KBM-7 (cell line): ENCODE measurements at places on chromosomes 4 and X.

DNA sequence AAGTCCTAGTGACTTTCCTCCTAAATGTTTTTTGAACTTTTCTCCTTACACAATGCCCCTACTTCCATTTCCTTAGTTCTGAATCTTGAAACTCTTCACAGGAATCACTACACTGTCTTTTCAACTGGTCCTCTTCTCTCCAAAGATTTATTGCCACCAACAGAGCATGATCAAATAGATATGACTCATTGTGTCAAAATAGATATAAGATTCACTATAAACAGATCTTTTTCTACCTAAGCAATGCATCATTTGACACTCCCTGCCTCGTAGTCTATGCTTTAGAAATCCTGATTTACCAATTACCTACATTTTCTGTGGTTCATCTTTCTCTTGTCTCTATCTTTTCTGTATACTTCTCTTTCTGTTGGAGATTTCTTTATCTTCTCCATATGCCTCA lies 789.6 kb upstream of the SLIT2 start:
- no peak for DNase-seq

GRCh38 chr4:185399466-185399865 lies 2.8 kb downstream of the ANKRD37 start:
- no peak for DNase-seq

- no peak for DNase-seq
Measured at GRCh38 chr4:124953486-124953885, 241.0 kb upstream of the ANKRD50 start.

DNA sequence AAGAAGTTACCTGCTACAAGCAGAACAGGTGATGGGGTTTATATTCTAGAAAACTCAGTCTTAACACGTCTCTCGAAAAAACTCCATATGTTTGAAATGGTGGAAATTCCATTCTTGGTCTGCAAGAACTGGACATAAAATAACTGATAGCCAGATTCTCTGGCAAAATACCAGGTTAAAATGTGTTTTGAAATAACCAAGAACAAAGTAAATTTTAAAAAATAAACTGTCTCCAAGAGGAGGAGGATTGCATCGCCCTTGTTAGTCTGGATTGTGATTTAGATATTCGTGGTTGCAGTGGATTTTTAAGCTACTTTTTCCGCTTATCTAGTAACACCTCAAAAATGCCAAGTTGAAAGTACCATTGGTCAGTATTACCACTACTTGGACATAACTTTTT lies 40.8 kb downstream of the CENPU start:
- no peak for DNase-seq

GRCh38 chr4:68176500-68176899 lies 46.8 kb upstream of the TMPRSS11F start:
- DNase-seq, result no peak

DNA sequence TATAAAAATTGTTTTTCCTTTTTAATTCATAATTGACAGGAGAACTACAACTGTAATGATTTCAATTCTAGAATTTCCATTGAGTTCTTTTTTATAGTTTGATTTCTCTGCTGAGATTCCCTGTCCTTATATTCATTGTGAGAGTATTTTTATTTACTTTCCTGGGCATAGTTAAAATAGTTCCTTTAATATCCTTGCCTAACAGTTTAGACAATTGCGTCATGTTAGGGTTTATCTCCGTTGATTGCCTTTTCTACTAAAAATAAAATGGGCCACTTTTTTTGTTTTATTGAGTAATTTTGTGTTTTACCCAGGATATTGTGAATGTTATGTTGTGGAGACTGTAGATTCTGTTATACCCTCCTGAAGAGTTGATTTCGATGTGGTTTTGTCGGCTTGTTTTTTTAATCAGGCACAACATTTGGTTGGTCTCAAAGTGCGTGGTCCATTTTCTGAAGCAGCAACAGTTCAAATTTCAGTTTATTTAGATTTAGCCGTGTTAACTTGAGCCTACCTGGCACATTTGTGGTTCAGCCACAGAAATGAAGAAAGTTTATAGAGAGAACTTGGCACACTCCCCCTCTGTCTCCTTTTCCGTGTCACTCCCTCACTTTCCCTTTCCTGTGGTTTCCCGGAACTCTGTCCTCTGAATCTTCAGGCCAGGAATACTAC lies 16.0 kb upstream of the PRRG1 start:
- no peak for DNase-seq
